ENCODE measurements at places on chromosomes 13 and 19. TPM values are rescaled to one million over a fixed set of nuclear protein-coding genes. Genes with fewer than 3 reads are reported as not detected.

Gene RFPL4AL1
- total RNA-seq, result 0.57 TPM

Gene CACNG7
- not detected for total RNA-seq

Gene OR10H2
- not detected for total RNA-seq

DNA sequence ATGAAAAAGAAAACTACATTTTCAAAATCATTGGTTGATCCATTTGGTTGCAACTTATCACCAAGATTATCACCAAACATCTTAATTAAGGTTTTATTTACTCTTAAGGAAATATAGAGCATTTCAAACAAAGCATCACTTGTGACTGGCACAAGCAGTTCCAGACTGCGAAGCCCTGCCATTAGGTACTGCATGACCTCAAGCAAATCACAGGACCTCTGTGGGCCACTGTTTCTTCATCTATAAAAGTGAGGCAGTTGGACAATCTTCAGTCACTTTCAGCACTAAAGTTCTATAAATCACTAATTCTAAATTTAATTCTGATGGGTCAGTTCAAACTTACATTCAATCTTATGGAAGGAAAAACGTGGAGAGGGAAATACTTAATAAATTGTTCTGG is 2.0 kb downstream of the ELF1 start:
- no peak for DNase-seq

DNA sequence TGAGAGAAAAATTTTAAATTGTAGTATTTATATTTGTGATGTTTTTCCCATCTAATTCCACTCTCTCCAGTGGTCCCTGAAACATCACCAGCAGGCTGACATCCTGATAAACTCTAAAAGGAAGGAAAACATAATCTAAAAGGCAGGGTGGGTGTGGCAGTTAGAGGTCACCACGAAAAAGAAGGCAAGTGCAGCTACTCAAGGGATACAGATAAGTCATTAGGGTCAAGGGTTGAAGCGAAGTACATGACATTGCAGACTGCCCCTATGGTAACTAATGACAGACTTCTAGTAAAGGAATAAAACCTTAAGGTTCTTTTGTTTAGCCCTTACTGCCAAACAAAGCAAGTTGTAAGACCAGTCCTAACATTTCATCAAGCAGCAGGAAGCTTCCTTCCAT is 6.0 kb upstream of the NEK3 start:
- DNase-seq, result no peak

GRCh38 chr13:102405499-102406100 is 3.8 kb upstream of the FGF14 start:
- no peak for DNase-seq

GRCh38 chr19:35090506-35091214 is 25.0 kb upstream of the FXYD3 start:
- DNase-seq, result no peak
